ENCODE measurements at places on chromosomes 5 and 9.
A peak's percentile ranks its signal among the peaks of the same experiment; 100 is the strongest.

GRCh38 chr9:136858452-136858843 is 6.3 kb downstream of the MAMDC4 start:
- DNase-seq, result no peak

DNA sequence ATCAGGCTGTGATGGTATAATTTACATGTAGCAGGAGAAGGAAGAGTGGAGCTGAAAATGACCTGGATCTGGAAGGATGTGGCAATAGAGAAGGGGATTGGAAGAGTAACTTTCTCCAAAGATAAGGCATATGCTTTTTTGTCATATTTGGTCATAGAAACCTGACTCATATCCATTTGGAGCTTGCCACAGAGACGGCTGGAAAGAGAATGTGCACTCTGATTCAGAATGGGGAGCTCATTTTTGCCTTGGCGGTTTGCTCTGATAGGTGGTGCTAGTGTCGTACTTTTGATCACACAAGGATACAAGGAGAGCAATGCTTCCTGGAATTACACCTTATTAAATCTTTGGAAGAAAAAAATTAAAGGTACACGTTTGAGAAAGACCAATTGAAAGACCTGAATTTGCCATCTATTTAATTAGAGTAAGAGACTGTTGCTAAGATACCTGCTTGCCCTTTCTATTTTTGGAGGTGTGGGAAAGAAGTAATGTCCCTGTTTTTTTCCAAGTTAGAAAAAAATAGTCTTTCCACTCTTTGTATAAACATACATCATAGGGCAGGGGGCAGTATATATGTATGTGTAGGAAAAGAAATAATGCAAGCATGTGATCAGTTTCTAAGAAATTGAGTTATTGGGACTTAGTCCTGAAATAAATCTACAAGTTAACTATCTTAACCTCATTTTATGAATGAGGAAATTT is 5.4 kb downstream of the LSM11 start:
- DNase-seq, result no peak

DNA sequence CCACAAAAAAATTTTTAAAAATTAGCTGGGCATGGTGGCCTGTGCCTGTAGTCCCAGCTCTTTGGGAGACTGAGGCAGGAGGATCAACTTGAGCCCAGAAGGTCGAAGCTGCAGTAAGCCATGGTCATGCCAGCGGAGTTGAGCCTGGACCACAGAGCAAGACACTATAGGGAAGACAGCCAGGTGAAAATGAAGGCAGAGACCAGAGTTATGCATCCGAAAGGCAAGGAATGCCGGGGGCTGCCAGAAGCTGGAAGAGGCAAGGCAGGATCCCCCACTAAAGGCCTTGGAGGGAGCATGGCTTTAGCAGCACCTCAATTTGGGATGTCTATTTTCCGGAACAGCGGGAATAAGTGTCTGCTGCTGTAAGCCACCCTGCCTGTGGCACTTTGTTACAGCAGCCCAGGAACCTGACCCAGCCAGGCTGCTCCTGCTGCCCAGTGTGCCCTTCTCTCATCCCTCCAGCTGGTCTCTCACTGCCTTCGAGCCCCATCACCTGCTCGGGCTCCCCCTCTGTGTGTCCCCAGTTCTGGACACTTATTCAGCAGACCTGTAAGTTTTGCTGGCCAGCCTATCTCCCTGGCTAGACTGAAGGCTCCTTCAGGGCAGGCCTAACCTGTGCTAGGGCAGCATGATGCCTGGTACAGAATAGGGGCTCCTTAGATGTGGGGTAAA is 16.8 kb upstream of the JADE2 start:
- DNase-seq, result no peak

GRCh38 chr9:68653141-68653595 is 51.9 kb upstream of the PIP5K1B start:
- no peak for DNase-seq

DNA sequence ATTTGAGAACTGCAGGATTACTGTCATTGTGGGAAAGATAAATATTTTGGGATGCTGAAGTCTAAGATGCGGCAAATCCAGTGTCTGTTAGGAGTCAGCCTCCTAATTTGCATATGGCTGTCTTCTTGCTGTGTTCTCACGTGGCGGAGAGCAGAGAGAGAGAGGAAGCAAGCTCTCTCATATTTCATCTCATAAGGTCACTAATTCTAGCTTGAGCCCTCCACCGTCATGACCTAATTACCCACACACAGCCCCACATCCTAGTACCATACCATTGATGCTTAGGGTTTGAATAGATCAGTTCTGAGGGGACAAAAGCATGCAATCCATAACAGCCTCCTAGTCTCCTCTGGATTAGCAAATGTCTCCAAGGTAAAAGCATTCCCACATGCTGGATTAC is 124.5 kb downstream of the CDH12 start:
- DNase-seq, result no peak

DNA sequence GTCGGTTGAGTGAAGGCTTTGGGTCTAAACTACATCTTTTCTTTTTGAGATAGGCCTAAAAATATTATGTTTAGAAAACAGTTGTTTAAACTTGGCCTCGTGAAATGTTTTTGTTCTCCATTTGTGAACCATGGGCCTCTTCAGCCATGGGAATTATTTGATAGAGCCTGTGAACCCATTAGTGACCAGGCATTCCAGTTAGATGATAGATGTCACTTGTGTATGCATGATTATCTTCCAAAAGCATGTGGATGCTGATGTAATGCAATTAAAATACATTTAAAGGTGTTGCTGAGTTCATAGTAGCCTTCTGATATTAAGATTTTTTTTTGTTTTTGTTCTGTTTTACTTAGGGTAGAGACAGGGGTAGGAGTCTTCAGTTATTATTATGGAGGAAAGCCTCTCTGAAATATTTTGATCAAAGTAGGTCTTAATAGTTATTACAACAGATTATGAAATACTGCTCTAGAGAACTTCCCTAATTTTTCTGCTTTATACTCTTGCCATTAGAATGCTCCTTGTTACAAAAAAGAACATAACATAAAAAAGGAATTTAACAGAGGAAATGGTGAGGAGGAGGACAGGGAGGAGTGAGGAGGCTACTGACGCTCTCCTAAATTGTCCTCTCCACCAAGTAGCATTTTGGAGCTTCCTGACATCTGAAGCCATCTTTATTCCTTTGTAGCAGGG is 32.9 kb downstream of the CPEB4 start:
- DNase-seq, result no peak

- DNase-seq, result no peak
Measured at GRCh38 chr9:128214571-128215490, 11.7 kb downstream of the DNM1 start.

- DNase-seq, result peak; percentile 39
Measured at GRCh38 chr5:77210964-77211690, 647 bp downstream of the PDE8B start.

- DNase-seq, result no peak
Measured at GRCh38 chr5:58940446-58940845, 357.6 kb downstream of the RAB3C start.

DNA sequence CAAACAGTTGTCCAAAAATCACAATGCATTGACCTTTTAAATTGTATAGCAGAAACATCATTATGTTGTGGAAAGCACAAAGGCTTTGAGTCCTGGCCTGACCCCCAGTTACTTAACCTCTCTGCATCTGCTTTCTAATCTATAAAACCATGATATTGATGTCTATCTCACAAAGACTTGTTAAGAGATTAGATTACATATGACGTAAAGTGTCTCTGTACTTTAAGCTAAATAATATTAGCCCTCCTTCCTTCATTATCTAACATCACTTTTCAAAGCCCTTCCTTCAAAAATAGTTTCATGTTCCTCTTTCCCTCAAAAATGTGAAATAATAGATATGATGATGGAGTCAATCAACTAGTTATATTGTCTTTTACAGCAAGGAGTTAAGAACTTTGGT is 3.4 kb downstream of the ADAMTS6 start:
- DNase-seq, result no peak

DNA sequence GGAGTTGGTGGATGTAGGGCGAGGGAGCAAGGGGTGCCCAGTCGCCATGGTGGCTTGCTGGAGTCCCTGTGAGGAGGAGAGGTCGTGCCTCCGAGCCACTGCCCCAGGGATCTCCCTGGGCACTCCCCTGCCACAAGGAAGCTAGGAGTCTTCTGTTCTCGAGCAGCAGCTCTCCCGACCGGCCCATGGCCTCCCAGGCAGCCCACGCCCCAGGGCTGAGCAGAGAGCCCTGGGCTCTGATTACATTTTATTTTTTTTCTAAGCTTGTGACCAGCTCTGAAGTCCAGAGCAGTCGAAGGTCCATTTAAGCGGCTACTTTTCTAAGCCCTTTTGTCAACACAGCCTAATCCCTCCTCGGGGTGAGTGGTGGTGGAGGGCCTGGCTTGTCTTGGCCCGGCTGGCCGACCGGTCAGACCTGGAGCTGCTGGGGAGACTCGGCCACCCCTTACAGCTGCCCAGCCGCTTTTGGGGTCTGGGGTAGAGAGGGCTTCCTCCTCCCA is 2.1 kb downstream of the RXRA start:
- DNase-seq, result no peak

DNA sequence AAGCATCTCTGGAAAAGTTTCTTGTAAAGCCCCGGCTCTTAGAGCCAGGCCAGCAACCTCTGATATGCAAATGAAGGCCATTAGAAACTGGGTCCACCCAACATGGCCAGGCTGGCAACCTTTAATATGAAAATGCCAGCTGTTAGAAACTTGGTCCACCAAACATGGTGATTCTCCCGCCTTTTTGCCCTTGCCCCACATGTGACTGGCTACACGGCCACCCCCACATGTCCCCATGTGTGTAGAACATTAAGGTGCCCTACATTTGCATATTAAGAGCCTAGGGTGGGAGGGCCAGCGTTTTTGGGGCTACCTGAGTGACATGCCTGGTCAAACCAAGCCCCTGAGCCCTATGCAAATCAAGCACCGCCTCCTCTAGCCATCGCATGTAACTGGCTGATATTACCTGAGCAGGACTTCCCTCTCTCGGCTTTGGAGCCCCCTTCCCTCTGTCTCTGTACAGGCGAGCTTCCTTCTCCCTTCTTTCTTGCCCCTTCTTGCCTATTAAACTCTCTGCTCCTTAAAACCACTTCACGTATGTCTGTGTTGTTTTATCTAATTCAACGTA is 39.0 kb downstream of the S100Z start:
- no peak for DNase-seq

- no peak for DNase-seq
Measured at GRCh38 chr9:107486674-107487520, 2.7 kb downstream of the KLF4 start.

DNA sequence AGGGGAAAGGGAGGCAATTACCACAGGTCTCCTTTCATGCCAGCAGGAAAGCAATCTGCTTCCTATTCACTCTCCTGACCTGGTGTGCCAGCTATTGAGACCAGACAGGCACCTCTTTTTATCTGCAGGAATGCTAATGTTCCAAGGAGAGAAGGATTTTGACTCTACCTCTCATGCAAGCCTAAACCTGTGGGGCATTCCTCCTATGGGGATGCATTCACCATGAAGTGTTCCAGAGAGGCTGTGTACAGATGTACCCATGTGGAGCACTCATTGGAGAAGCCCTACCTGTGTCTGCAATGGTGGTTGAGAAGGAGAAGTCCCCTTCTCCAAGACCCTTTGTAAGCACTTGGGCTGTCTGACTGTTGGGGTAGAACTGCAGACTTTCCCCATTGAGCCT is 45.4 kb upstream of the EDIL3 start:
- no peak for DNase-seq

DNA sequence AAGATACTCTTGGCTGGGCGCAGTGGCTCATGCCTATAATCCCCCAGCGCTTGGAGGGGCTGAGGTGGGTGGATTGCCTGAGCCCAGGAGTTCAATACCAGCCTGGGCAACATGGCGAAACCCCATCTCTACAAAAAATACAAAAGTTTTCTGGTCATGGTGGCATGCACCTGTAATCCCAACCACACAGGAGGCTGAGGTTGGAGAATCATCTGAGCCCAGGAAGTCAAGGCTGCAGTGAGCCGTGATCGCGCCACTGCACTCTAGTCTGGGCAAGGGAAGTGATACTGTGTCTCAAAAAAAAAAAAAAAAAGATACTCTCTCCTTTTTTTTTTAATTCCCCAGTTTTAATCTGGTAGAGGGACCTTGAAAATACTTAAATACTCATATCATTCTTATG is 15.0 kb downstream of the ANKRD33B start:
- DNase-seq, result no peak

- DNase-seq, result no peak
Measured at GRCh38 chr5:36027711-36028110, 36.5 kb upstream of the UGT3A1 start.

DNA sequence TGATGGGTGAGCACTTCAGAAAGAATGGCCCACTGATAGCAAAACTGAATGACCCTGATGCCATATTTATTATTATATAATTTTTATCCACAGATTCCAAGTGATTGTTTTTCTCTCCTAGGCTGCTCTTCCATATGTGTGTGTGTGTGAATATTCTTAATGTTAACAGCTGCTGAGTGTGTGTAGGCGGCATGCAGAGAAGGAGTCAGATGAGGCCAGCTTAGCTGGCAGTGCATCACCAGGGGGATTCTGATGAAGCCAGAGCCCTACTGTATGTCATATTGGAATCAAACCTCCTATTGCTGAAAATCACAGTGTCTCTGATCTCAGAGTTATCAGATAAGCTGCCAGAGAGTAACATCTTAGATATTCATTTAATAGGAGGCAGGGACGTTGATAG is 177.1 kb downstream of the DMAC1 start:
- no peak for DNase-seq

GRCh38 chr5:137119321-137119720 is 379.8 kb downstream of the SPOCK1 start:
- DNase-seq, result no peak

DNA sequence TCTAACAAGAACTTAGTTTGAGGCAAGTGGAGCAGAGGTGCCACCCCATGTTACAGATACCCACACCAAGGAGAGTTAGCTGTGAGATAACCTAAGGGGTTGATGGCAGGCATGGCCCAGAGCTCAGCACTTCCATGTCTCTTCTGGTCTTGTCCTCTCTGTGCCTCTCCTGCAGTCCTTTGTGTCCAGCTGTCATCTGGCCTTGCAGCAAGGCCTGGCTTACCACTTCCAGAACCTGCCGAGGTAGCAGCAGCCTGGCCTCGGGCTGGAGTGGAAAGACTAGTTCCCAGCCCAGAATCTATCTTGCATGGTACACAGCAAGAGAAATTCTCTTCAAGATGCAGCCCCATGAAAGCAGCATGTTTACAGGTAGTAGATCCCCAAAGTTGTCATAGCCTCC is 41.5 kb downstream of the PIP5K1B start:
- DNase-seq, result no peak

- no peak for DNase-seq
Measured at GRCh38 chr5:134575316-134575715, 49.8 kb downstream of the JADE2 start.

Data from spinal cord (tissue), 10 donors.